ENCODE measurements at places on chromosomes 6 and 20. TPM values are rescaled to one million over a fixed set of nuclear protein-coding genes. Genes with fewer than 3 reads are reported as not detected.

The TOX2 gene
- 1.5 TPM for total RNA-seq

The DEFB124 gene
- not detected for total RNA-seq

The POLR1C gene
- 21.3 TPM for total RNA-seq

The VSX1 gene
- not detected for total RNA-seq

- peak; percentile 10 for DNase-seq
Measured at GRCh38 chr6:142279350-142280180, 22.2 kb upstream of the ADGRG6 start.

DNA sequence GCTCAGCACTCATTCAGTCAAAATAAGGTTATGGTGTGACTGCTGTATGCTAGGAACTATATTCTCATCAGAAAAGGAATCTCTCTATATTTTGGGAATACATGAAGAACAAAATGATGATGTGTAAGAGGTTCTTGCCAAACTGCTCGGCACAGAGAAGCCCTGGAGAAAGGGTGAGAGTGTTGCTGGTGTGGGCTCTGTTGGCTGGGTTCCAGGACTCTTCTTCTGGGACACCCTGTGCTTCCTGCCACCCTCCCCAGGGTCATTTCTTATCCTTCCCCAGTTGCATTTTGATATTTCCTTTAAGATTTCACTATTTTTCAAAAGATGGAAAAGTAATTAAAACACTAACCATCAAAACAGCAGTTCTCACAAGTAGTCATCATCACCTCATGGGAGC lies 28.8 kb downstream of the CST1 start:
- DNase-seq: no peak

DNA sequence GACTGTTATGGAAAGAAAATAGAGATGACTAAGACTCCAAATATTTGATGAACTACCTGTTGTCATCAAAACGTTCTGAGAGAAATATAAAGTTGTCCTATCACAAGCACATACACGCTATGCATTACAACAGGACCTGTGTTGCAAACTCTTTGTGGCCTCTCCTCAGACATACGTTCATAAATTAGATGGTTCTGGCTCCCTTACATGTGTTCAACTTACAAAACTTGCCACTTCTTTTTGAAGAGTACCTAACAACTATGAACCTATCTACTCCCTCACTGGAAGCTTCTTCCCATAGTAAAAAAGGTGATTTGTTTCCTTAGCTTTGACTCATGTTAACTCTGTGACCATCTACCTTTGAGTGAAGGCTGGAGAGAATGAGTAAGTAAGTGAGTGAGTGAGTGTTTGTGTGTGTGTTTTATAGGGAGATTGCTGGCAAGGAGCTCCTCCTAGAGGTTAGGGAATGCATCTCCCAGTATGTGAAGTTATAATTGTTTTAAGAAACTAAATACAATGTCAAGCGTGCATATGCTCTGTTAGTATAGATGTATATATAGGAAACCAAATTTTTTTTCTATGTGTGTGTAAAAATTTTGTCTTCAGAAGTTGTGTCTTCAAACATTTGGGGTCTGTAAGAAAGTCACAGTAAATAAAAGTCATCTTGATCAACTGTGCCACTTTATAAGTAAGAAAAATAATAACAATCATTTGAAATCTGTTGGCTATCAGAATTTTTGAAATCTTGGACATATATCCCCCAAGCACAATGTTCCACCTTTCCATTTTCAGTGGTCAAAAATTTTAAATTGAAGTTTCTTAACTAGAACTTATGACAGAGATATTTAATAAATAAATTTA lies 1211.1 kb upstream of the GJE1 start:
- DNase-seq: peak; percentile 82

DNA sequence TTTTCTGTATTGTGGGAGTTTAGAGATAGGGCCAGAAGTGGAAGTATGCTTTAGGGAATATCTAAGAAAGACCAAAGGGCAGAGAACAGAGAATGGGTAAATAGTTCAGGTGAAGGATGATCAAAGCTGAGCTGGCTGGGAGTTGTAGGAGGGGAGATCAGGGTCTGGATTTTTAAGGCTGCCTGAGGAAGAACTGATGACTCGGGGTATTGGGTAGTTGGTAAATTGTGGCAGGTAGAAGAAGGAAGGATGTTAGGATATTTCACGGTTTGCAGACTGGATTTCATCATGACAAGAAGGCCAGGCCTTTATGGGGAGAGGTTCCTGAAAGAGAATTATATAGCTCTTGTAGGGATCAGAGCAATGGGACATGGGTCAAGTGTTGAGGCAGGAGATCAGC lies 492.9 kb downstream of the UTRN start:
- no peak for DNase-seq

DNA sequence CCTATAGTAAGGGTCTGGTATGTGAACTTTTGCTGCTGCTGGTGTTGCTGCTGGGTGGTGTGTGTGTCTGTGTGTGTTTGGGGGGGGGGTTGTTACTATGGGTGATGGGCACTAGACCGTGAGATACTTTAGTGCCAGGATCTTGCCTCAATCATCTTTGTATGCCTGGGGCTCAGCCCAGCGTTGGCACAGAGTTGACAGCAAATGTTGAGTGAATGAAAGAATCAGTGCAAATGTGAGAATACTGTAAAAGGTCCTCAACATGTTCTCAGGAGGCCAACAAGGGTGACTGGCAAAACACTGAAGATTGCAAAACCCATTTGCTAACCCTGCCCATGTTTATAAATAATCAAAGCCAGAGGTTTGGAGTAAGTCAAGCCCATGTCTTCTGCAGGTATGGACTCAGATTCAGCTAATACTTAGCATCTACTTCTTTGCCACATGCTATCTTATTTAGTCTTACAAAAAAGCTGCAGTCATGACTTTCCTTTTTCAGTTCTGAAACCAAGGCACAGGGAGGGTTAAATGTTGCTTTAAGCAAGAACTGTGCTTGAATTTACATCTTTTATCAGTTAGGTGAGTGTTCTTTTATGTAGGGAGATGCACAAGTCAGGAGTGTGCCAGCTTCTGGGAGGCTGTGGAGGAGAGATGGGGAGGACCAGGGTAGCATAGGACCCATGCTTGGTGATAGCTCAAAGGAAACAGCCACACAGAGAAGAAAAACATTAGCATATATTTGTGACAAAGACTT lies 125.3 kb upstream of the SPACA1 start:
- DNase-seq: no peak

DNA sequence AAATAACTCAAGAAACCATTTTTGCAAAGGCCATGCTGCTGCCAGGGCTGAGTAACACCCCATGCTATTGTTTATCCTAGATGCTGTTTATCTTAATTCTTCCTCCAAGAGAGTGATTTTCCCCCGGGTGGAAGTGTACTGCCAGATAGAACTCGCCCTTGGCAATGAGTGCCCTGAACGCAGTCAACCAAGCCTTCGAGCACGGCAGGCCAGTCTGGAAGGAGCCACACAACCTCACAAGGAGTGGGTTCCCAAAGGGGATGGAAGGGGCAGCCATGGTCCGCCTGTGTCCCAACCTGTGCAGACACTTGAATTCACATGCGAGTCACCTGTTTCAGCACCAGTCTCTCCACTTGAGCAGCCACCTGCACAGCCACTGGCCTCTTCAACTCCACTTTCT lies 31.9 kb downstream of the PNPLA1 start:
- DNase-seq: peak; percentile 3

- peak; percentile 36 for DNase-seq
Measured at GRCh38 chr6:161038229-161039031, 46.9 kb downstream of the MAP3K4 start.

- DNase-seq: no peak
Measured at GRCh38 chr6:5098501-5099270, 13.5 kb downstream of the PPP1R3G start.

DNA sequence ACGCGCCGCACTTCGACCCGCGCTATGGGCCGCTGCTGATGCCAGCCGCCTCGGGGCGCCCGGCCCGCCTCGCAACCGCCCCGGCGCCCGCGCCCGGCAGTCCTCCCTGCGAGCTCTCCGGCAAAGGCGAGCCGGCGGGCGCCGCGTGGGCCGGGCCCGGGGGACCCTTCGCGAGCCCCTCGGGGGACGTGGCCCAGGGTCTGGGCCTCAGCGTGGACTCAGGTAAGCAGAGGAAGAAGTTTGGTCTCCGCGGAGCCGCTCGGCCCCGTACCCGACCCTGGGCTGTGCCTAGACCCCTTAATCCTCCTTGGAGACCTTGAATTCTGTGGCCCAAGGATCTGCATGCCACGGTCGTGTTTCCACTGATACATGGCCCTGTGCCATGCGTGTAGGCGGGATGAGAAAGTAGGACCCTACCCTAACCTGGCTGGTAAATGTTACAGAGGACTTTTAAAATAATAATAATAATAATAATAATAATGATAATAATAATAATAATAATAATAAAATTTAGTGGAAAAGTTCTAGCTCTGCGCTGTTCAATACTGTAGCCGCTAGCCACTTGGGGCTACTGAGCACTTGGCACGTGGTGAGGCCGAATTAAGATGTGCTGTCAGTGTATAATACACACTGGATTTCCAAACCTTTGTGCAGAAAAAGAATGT lies 5.6 kb downstream of the VGLL2 start:
- DNase-seq: no peak

DNA sequence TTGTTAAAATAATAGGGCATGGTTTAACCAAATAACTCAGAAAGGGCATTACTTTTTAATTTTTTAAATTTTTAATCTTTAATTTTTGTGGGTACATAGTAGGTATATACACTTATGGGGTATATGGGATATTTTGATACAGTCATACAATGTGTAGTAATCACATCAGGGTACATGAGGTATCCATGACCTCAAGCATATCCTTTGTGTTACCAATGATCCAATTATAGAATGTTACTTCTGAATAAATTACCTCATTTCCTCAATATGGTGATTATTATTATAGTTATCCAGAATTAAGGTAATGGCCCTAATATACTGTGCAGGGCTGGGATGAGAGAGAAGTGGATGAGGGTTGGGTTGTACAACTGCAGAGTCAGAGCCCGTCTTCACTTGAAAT lies 45.1 kb upstream of the TMEM30A start:
- DNase-seq: peak; percentile 11

DNA sequence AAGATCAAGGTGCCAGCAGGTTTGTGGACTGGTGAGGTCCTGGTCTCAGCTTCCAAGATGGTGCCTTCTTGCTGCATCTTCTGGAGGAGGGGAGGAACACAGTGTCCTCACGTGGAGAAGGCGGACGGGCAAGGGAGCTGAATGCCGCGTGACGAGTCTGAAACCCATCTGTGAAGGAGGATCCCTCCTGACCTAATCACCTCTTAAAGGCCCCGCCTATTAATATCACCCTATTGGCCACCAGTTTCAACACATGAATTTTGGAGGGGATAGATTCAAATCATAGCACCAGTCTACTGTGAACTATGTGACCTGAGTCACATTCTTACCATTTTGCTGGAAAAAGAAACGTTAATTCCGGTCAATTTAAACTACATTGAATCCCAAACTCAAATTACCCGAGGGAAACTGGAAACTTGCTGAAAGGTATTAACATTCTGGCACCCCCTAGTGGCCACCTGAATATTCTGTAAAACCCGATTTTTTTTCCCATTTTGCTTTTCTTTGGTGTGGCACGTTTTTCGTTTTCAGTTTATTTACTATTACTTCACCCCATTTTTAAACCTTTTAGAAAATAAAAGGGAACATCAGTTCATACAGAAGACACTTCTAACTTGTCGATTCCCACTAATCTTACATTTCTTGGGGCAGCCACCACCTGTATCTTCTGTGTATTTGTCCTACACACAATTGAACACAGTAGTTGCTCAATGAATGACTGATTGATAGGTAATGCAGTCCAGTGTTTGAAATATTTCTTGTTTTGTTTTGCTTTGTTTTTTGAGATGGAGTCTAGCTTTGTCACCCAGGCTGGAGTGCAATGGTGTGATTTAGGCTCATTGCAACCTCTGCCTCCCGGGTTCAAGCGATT lies 17.9 kb upstream of the CCDC170 start:
- DNase-seq: peak; percentile 70

GRCh38 chr6:55694148-55694547 lies 115.2 kb upstream of the HMGCLL1 start:
- no peak for DNase-seq

- DNase-seq: no peak
Measured at GRCh38 chr6:24972311-24972958, 36.7 kb upstream of the RIPOR2 start.

GRCh38 chr6:41757931-41758640 lies 10.9 kb upstream of the PGC start:
- DNase-seq: no peak

DNA sequence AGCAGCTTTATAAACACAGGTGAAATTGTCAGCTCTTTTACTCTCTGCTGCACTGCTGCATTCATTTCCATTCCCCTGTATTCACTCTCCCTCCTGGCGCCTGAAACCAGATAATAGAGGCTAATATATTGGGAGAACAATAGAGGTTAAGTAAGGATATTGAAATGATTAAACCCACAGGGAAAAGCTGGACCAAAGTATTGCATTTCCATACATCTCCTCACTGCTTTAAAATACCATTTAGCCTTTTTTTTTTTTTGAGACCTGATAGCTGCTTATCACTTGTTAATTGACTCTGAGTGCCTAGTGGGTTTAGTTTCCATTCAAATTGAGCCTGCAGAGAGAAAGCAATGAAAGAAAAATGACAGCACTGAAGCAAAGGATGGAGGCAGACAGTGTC lies 540.5 kb upstream of the IMPG1 start:
- DNase-seq: no peak

- DNase-seq: no peak
Measured at GRCh38 chr6:61675734-61676133, 610.3 kb downstream of the KHDRBS2 start.

- no peak for DNase-seq
Measured at GRCh38 chr6:113600551-113601339, 256.4 kb upstream of the MARCKS start.

Data from dermis blood vessel endothelial cell (primary cell).